IMR-90 (cell line): ENCODE measurements at places on chromosomes 16 and 17.

DNA sequence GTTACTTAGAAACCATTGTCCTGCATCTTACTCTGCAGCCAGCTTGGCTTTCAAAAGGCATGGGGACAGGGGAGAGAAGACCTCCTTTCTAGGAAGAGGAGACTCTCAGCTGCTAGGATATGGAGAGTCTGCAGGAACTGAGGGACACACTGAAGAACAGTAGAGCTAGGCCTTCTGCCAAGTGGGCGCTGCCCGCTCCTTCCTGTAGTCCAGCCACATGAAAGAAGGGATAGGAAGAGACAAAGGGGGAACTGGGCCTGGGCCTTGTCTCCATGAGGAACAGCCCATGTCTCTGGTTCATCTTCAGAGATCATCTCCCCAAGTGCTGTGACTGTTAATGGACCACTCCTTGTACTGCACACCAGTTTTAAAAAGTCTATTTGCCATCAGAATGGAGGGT, 78.4 kb downstream of the SYCE1L start:
- DNase-seq: no peak

- DNase-seq: no peak
These were observed 54.2 kb downstream of the SREBF1 start for GRCh38 chr17:17782523-17783115.

DNA sequence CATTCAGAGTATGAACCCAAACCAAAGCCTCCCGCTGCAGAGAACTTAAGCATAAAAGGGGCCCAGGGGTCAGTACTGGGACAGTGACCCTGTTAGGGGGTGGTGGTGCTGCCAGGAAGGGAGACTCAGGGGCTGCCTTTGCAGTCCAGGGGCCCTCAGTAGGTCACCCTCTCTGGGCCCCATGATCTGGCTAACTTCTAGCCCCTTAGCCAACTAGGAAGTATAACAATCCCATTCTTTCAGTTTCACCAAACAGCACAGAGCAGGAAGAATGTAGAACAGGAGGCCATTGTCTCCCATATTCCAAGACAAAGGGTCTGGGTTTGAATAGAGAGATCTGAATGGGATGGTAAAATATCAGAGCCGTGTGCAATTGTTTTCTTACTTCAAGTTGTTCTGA, 378.6 kb upstream of the C16orf82 start:
- DNase-seq: no peak

DNA sequence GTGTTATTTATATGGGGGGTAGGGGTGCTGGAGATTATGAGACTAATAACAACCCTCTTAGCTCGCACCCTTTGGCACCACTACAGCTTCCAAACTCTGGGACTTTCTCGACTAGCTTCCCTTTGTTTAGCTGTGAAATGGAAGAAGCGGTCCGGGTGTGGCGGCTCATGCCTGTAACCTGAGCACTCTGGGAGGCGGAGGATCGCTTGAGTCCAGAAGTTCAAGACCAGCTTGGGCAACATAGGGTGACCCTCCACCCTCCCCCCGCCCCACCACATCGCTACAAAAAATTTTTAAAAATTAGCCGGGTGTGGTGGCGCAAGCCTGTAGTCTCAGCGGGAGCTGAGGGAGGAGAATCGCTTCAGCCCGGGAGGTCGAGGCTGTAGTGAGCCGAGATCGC, 814 bp upstream of the CDH3 start:
- no peak for DNase-seq

DNA sequence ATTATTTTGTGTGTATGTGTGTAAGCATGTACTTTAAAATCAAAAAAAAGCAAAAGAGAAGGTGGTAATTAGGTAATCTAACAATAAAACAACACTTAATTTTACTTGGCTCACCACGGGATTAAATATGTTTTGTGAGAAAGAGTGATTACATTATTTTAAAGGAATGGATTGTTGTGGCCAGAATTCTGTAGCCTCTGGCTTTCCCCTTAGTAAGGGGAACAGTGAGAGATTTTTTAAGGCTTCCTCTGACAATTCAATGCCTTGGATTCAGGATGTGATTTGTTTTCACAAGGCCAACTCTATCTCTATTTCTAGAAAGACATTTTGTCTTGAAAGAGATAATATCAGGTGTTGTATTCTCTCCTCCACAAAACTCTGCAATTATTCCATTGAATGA, 560.3 kb upstream of the CDH8 start:
- DNase-seq: no peak

GRCh38 chr16:16154281-16154951, 68.9 kb downstream of the ABCC6 start:
- DNase-seq: no peak

GRCh38 chr17:31092475-31093064, 2.2 kb upstream of the NF1 start:
- peak; percentile 23 for DNase-seq

- no peak for DNase-seq
These were observed 194.4 kb upstream of the MAF start for GRCh38 chr16:79794941-79795340.

- DNase-seq: no peak
These were observed 52.4 kb upstream of the ALOX12 start for GRCh38 chr17:6943406-6943805.

- DNase-seq: no peak
These were observed 18.0 kb downstream of the ZFPM1 start for GRCh38 chr16:88471115-88471514.

DNA sequence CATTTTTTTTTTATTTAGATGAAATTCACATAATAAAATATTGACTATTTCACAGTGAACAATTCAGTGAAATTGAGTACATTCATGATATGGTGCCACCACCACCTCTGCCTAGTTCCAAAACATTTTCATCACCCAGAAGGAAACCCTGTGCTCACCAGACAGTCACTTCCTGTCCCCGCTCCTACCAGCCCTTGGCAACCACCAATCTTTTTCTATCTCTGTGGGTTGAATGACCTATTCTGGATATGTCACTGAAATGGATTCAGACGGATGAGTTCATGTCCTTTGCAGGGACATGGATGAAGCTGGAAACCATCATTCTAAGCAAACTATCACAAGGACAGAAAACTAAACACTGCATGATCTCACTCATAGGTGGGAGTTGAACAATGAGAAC, 40.5 kb downstream of the ATP2C2 start:
- DNase-seq: no peak
